ENCODE measurements at places on chromosomes 11 and 22. TPM values are rescaled to one million over a fixed set of nuclear protein-coding genes. Genes with fewer than 3 reads are reported as not detected.

Gene CHID1
- total RNA-seq: 73.1 TPM

Gene PRAME
- not detected for total RNA-seq

GRCh38 chr11:125346179-125346530 lies 149.9 kb downstream of the FEZ1 start:
- no peak overlapping the region for H3K27ac ChIP-seq
- no peak for DNase-seq
- H3K27me3 ChIP-seq: peaks cover 13% of the 10 kb centered on the region

GRCh38 chr11:126113515-126113957 lies 50.9 kb upstream of the CDON start:
- no peaks in the 10 kb centered on the region for H3K36me3 ChIP-seq
- H3K4me3 ChIP-seq: no peak overlapping the region
- no peak overlapping the region for H3K27ac ChIP-seq

GRCh38 chr22:36998620-36999351 lies 20.5 kb downstream of the TST start:
- no peak overlapping the region for H3K27ac ChIP-seq
- H3K27me3 ChIP-seq: no peaks in the 10 kb centered on the region
- no peaks in the 10 kb centered on the region for H3K4me1 ChIP-seq
- DNase-seq: no peak
- no peaks in the 10 kb centered on the region for H3K36me3 ChIP-seq

Data from activated naive CD8-positive, alpha-beta T cell treated with anti-CD3 and anti-CD28 coated beads for 36 hours (primary cell).